Large intestine (tissue), 12 donors: ENCODE measurements at places on chromosomes 7 and 10.

- DNase-seq: no peak
Measured at GRCh38 chr7:130139193-130139960, 65.8 kb downstream of the TMEM209 start.

DNA sequence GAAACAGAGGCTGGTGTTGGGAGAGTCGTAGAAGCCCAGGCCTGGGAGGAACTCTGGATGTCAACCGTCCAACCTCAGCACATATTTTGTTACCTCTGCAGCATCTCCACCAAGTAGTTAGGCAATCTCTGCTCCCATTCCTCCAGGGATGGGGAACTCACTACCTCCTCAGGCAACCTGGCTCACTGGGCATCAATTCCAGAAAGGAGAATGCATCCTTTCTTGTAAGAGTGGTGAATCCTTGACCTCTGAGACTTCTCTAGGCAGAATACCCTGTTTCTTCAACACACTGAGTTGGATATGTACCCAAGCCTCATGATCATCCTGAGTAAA is 136.7 kb upstream of the ZMIZ1 start:
- no peak for DNase-seq

DNA sequence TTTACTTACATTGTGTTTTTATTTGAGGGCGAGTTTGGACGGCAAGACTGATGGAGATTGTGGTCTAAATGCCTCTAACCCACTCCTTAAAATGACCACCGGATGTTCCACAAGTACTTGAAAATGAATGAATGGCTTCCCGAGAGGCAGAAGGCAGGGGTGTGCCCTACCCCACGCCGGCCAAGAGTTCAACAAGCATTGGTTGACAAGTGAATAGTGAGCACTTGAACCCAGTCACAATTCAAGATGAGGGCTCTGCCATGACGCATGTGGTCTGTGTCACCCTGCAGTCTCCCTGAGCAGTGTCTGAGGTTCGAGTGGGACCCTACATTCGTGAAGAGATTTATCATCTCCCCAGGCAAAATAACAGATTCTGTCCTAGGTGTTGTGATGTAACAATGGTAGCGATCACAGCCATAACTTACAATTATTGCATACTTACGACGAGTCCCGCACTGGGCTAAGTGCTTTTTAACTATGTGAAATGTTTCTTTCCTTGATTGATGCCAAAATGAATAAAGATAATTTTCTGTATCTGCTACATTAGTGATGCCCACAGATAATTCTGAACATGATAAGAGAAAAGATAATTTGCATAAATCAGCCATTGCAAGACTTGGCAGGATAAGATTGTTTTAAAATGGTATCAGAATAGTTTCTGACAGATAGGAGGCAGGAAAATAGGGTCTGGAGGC is 305.4 kb downstream of the WDR37 start:
- DNase-seq: no peak

- DNase-seq: no peak
Measured at GRCh38 chr10:93293999-93294398, 188.1 kb downstream of the MYOF start.

DNA sequence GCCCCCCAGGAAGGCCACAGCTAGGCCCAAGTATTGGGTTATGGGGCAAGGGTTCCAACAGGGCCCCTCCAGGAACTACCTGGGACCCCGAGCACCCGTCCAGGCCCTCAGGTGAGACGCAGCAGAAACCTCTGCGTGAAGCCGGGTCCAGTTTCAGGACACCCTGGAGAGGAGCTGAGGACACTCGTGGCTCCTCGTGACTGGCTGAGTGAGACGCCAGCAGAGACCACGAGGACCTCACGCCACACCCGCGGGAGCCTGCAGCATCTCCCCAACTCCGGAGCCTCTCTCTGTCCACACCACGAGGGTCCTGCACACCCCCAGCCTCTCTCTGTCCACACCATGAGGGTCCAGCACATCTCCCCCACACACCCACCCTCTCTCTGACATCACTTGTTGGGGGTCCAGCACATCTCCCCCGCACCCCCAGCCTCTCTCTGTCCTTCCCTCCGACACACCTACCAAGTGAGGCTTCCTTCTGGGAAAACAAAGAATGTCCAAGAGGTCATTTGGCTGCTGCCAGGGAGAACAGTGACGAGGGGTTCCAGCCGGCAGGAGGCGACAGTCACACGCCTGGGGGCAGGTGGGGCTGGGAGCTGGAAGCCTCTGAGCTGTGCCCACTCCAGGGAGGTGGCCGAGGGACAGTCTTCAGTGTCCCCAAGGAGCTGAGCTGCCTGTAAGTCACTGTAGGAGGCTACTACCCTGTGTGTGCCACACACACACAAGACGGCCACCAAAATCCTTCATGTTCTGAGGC is 46.1 kb upstream of the PPP2R2D start:
- DNase-seq: no peak

DNA sequence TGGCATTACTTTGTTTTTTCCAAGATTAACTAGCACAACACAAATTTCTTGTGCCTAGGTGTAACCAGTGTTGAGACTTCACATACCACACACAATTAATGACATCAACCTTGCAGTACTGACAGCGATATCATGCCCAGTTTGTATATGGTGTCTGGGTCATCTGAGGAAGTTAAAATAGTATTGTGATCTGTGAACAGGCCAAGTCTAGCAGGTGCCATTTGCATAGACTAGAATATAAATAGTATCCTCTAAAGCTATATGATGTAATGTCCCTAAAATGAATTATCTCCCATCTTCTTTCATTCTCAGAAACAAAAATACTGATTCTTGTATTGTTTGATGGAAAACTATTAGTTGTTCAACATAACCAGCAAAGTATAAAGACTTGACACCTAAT is 175.8 kb upstream of the KAT6B start:
- DNase-seq: no peak

DNA sequence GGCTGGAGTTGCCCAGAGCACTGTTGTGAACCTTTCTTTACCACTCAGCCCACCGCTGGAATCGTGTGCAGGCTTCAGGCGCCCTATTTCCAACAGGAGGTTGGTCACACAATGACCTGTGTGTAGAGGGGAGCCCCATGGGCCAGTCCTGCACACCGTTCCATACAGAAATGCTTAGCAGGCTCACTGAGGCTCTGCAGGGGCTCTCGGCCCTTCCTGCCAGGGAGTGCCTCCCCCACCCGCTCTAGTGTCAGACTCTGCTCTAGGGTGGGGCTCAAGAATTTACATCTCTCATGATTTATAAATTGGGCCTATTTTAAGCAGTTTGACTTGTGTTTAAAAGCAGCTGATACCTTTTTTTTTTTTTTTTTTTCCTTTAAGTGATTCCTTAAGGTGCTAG is 42.0 kb downstream of the SHH start:
- DNase-seq: no peak

DNA sequence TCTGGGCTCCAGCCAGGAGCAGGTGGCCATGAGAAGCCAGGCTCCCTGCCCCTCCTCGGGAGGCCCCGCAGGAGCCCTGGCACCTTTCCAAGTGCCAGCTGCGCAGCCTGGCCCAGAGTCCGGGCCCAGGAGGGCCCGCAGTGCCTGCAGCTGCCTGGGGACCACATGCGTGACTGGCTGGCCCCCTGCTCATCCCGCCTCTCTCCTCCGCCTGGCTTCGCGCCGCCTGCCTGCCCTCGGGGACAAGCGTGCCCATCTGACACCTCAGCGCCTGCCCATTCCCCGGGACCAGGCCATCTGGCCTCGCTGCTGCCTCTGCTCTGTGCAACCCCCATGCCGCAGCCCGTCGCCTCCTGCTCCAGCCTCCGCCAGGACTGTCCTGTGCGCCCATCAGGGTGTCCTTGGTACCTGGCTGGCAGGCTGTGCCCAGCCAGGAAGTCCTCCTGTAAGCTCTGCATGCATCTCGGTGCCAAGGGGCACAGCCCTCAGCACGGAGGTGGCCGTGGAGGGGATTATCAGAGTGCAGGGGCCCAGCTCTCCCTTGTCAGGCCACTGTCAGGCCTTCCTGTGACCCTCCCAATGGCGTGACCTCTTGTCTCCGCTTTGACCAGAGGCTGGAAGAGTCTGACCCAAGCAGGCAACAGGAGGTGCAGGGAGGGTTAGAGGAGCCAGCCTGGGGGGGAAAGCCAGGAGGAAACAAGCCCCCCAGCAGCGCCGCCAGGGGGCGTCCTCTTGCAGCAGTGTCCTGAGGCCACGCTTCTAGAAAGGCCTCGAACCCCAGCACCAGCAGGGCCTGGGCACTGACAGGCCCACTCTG is 50.5 kb downstream of the TMEM209 start:
- DNase-seq: peak; percentile 56

GRCh38 chr10:14507781-14508180 is 177.1 kb upstream of the FRMD4A start:
- no peak for DNase-seq

- DNase-seq: no peak
Measured at GRCh38 chr10:79053081-79053434, 15.7 kb upstream of the ZMIZ1 start.

DNA sequence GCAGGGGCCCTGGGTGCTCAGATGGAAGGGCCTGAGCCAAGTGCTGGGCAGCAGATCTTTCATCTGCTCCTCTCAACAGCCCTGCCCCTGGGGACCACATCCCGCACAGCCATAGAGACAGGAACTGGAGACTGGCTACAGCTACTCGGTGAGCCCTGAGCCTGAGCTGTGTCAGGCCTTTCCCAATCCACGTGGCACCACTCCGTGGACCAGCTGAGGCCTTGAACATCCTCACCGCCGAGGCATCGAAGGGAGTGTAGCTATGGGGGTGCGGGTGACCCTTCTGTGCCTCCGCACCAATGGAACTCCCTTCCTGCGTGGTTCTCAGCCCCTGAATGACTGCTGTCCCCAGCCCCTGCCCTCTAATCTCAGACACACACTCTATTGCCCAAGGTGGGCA is 362.7 kb upstream of the SHH start:
- DNase-seq: no peak

DNA sequence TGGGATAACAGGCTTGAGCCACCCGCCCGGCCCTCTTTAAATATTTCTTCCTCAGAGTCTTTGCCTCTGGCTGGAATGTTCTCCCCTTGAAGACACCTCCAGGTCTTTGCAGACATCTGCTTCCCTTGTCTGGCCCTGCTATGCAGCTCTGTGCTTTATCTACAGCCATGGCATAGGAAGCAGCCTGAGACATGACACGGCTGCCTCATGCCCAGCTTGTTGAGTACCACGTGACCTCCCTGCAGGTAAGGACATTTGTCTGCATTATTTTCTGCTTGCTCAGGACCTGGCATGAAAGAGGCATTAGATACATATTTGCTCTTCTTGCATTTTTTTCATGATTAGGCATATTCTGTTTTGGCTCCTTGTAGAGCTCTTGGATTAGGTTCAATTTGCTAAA is 113.8 kb upstream of the KLF6 start:
- no peak for DNase-seq

DNA sequence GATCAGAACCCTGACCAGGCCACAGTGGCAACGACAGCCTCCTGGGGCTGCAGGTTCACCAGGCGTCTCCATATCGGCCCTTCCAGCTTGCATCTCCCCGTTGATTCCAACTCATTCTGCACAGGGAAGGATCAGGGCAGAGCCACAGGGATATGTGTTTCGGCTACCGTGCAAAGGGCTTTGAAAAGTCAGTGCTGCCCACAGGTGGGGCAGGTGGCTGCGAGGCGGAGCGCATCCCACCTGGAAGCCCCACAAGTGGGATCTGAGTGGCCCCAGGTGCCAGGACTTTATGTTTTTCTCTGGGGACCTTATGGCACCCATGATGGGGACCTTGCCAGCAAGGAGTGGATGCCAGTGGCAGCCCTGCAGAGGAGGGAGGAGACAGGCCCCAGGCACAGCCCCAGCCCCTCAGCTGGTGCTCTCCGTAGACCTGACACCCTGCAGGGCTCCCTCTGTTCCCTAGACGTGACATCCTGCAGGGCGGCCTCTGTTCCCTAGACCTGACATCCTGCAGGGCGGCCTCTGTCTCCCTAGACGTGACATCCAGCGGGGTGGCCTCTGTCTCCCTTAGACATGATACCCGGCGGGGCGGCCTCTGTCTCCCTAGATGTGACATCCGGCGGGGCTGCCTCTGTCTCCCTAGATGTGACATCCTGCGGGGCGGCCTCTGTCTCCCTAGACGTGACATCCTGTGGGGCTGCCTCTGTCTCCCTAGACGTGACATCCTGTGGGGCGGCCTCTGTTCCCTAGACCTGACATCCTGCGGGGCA is 189.4 kb downstream of the ELFN1 start:
- DNase-seq: no peak

DNA sequence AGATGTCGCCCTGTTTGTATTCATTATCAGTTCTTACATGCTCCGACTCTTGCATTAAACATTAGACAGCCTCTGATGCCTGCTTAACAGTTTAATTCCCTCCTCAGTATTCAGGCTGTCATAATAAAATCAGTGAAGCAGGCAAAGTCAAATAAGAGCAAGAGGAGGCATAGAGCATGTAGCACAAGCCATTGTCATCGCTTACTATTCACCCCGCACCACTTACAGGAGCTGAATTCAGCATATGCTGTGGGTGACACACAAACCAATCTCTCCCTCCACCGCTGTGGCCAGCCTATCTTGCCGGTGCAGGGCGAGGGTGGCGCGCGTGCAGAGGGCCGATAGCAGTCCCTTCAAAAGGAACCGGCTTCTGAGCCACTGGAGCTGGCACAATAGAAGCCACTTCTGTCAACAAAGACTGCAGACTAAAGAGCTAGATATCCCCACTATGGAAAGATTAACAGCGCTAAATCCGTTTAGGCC is 433.2 kb upstream of the MGMT start:
- no peak for DNase-seq
